ENCODE measurements at places on chromosomes 16 and 17.

- DNase-seq = no peak
Measured at GRCh38 chr16:48109475-48109874, 46.3 kb downstream of the ABCC12 start.

- peak; percentile 80 for DNase-seq
Measured at GRCh38 chr16:337437-337836, 15.1 kb downstream of the AXIN1 start.

DNA sequence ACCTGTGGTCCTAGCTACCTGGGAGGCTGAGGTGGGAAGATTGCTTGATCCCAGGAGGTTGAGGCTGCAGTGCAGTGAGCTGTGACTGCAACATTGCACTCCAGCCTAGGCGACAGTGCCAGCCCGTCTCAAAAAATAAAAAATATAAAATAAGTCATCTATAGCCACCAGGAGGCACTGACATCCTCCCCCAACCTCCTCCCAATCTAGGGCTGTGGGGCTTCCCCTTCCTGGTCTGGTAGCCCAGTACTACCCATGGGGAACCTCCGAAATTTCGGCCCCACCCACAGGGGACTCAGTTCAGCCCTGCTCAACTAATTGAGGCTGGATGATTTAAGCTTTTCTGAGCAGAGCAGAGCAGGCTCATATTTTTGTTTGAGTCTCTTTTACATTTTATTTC, 3.2 kb downstream of the ZSCAN10 start:
- DNase-seq = no peak

GRCh38 chr17:43779145-43780125, 658 bp upstream of the DUSP3 start:
- DNase-seq = no peak

DNA sequence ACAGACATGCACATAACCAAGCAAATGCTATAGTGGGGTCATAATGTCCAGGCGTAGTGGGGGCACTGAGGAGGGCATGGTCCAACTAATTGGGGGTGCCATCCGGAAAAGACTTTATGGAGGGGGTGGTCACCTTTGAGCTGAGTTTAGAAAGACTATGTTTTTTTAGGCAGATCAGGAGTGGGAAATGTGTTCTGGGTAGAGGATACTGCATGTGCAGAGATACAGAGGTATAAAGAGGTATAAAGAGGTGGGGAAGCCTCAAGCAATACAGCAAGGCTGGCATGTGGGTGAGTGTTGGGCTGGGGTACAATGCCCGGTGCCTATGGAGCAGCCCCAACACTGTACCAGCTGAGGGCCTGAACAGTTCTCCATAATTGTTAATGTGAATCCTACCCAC, 53.1 kb downstream of the SPACA3 start:
- no peak for DNase-seq

GRCh38 chr17:18006495-18007239, 32.3 kb downstream of the ATPAF2 start:
- DNase-seq = no peak

GRCh38 chr17:60602385-60602742, 2.4 kb downstream of the PPM1D start:
- no peak for DNase-seq

All from cerebellar nuclear complex (tissue), 1 donor.